ENCODE measurements at places on chromosomes 7 and 10.

DNA sequence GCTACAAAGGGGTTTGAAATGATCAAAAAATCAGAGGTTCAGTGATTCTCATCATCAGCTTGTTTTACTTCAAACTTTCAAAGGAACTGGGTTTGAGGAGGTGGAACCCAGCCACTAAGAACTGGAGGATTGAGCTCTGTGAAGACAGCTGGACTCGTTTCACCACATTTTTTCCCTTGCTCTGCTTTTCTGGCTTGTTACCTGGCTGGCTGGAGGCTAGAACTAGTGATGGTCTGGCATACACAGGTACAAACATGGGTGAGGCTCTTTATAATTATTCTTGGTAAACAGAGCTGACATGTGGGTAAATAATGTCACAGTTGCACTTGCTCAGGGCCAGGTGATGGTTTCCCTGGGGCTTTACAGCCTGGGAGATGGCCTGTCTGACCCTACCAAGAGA is 352.5 kb downstream of the FGFR2 start:
- no peak for DNase-seq

- DNase-seq: no peak
These were observed 41.5 kb downstream of the LGI1 start for GRCh38 chr10:93799155-93799708.

DNA sequence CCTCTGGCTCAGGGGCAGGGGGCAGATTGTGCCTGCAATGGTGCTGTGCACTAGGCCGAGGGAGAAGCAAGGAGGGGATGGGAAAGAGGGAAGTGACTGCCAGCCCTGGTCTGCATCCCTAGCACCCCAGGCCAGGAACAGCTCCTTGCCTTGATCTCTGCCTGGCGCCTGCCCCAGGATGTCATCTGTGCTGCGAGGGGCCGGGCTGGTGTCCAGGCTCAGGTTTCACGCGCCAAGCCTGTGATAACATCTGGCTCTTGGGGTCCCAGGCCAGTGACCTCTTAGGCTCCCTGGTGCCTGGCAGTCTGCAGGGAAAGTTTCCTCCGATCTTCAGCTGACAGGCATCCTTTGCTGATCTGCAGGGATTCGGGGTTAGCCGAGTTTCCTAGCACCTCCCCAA is 193.5 kb upstream of the GPR26 start:
- DNase-seq: no peak

DNA sequence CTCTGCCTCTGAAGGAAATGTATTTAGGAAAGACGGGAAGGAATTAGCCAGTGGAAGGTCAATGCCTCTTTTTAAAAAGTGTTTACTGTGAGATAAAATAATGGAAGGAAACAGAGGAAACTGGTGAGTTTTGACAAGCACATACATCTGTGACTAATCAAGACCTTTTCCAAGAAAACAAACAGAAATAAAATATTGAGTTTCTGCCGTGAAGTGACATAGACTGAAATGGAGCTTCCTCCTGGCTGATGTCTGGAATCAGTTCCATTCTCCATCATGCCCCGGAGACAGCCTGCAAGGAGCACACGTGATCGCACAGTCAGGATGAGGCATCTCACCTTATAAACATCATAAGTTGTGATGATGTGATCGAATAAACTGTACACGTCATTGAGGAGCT is 30.7 kb downstream of the TECTB start:
- DNase-seq: no peak

DNA sequence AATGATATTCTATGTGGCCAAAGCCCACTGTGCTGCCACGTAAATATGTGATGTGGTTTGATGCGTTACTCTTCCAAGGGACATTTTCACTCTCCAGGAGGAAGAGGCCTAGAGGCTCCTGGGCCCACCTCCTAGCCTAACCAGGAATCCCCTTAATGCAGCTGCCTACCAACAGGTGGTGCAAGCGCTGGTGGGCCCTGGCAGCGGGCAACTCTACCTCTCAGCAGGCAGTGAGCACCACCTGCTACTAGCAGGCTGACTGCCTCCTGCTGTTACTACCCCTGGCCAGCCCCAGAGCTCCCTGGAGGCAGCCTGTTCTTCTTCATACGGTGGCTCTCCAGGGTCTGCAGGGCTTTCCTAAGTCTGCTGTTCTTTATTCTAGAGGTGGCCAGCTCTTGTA is 62.8 kb downstream of the CDH23 start:
- DNase-seq: no peak

DNA sequence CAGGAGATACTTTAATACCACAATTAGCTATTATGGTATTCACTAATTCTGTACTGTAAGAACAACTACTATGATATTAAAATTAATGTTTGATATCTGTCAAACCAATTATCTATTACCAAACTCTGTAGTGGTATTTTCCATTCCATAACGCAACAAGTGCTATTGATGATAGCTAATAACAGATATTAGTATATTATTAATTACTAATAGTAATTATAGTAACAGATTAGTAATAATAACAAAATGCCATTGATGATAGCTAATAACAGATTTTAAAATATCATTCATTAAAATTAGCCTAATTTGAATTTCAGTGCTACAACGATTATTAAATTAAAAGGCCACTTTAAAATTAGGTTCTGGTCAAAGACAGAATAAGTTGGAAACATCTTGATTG is 93.5 kb downstream of the BTRC start:
- DNase-seq: no peak

GRCh38 chr10:11615396-11615795 is 3.9 kb upstream of the USP6NL start:
- no peak for DNase-seq

GRCh38 chr10:71432101-71432905 is 35.6 kb downstream of the CDH23 start:
- no peak for DNase-seq

DNA sequence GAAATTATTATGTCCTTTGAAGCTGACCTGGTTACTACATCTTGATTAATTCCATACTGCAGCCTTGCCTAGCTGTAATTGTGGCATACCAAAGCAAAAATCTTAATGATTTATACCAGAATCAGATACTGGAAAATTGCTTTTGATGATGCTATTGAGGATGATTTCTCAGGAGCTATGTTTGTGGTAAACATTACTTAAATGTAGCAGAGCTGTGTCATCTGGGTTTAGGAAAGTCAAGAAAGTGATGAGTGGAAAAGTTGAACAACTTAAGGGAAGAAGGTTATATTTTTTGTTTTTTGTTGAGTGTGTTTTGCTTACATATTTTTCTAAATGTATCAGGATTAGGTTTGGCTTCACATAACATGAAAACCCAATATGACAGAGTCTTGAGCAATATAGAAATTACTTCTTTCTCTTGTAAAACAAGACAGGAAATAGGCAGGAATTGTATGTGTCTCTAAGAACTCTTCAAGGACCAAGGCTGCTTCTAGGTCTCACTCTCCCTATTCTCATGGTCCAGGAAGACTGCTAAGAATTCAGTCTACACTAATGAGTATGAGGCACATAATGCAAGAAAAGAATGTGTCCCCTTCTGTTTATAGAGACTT is 87.6 kb upstream of the MTPN start:
- no peak for DNase-seq

DNA sequence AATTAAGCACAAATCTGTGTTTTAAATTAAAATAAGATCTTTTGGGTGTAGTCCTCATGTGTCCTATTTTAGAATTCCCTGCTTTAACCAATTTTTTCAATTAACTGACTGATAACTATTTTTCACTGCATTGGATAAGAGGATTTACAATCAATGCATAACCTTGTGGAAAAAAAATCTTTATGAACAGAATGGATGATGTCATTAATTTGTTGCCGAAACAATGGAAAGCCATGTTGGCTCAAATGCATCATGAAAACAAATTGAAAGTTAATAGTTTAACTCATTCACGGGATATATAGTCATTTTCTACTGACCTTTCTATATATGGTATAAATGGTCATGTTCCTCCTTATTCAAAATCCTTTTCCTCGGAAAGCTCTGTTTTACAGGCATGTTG is 82.3 kb downstream of the PRLHR start:
- DNase-seq: no peak

DNA sequence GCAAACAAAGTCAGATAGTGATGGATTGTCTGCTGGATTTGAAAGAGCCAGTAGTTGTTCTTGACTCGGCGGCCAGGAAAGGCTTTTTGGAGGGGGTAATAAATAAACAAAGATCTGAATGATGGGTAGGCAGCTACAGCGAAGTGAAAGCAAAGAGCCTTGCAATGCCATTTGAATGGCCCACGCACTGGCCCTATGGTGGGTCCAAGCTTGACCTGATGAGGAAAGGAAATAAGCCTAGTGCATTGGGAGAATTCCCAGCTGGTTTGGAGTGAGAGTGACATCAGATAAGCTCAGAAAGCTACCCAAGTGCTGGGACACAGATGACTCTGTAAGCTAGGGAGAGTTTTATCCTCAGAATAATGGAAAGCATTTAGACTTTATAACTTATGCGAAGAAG is 365.2 kb downstream of the PLXDC2 start:
- DNase-seq: no peak

DNA sequence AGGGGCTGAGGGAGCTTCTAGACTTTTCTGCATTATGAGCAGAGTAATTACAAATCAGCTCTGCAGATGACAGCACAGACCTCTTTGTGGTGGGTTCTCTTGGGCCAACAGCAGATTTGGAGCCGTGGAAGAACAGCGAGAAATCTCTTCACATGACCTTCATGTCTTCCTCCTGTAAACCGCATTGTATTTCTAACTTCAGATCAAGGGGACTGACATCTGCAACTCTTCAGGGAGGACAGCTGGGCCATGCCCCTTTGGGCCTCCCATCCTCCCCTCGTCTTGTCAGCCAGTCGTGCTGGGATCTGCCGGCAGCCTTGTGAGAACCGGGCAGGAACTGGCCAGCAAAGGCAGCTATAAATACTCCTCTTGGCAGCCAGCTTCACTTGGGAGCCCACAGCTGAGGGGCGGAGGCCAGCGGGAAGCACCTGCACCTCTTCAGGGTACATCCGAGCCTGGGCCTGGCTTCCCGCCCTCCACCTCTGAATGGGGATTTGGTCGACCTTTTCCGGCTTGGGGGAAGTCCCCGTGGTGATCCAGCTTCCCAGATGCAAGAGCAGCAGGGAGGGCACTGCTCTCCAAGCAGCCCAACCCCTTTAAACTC is 54.7 kb downstream of the STEAP1B start:
- DNase-seq: no peak

GRCh38 chr7:131556909-131557651 is 652 bp upstream of the PODXL start:
- no peak for DNase-seq

GRCh38 chr7:113339661-113340060 is 221.3 kb upstream of the SMIM30 start:
- no peak for DNase-seq

- no peak for DNase-seq
These were observed 8.6 kb downstream of the SLC13A1 start for GRCh38 chr7:123191132-123191531.

- peak; percentile 14 for DNase-seq
These were observed 26.2 kb downstream of the ABLIM1 start for GRCh38 chr10:114631666-114632417.

GRCh38 chr10:117053482-117053881 is 48.5 kb upstream of the SHTN1 start:
- no peak for DNase-seq

- no peak for DNase-seq
These were observed 151.9 kb upstream of the PFKP start for GRCh38 chr10:2915412-2915811.

GRCh38 chr7:16743236-16743635 is 10.3 kb upstream of the TSPAN13 start:
- DNase-seq: no peak

GRCh38 chr7:97512441-97513207 is 219.3 kb upstream of the TAC1 start:
- no peak for DNase-seq

- no peak for DNase-seq
These were observed 87.5 kb downstream of the GSAP start for GRCh38 chr7:77328669-77329068.

DNA sequence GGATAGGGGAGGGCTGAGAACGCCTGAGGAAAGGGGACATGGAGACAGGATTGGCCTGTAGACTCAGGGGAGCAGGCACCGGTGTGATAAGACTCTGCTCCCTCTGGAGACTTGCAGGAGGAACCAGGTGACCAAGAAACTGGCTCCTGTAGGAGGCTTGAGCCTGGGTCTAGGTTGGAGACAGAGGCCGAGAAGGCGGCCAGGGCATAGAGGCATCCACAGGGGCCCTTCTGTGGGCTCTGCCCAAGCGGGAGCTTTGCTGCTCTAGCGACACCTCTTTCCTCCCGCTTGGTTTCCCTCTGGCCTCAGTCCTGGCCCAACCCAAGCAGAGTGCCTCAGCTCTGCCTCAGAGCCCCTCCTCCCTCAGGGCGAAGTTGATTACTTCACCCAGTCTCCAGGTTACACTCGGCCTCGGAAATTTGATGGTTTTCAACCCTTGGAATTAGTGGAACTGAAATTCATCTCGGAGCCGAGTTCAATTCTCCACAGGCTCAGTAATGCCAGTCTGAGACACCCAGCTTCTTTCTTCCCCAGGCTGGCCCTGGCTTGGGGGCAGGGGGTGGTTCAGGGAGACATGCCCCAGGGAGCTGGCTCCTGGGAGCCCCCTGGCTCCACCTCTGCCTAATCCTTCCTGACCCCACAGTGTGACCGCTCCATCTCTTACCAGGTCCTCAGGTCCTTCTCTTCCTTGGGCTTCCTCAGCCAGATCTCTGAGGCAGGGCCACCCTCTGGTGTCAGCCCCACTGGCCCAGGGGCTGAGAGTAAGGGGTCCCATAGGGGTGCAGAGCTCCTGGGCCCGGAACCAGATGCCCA is 60.4 kb downstream of the PAX2 start:
- DNase-seq: no peak

DNA sequence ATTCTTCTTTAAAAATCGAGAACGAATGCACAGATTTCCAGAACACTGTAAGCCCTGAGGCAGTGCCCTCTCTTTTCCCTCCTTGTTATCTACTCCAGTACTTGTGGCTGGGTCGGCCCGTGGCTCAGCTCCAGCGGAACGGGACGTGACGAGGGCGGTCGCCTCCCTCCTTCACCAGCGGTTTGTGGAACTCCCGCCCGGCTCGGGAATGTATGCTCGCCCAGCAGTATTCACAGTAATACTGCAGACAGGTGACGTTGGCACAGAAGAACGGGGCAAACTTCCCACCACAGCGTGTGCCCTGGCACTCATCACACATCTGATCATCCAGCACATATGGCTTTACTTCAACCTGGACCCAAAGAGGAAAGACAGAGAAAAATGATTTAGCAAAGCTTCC is 128.5 kb downstream of the BTAF1 start:
- no peak for DNase-seq

- DNase-seq: no peak
These were observed 29.3 kb upstream of the SH3PXD2A start for GRCh38 chr10:103884681-103885139.
